ENCODE measurements at places on chromosomes 11 and 22. TPM values are rescaled to one million over a fixed set of nuclear protein-coding genes. Genes with fewer than 3 reads are reported as not detected.

Gene XKR3
- total RNA-seq = not detected

Gene P4HA3
- total RNA-seq = 3.5 TPM

Gene OTOG
- not detected for total RNA-seq

Gene HTR3A
- 0.31 TPM for total RNA-seq

Gene C11orf16
- total RNA-seq = not detected

Gene MAP4K2
- total RNA-seq = 9.7 TPM

Gene LYVE1
- 0.58 TPM for total RNA-seq

Gene TOP3B
- 17.3 TPM for total RNA-seq

Gene OR4D5
- not detected for total RNA-seq

Gene SCGB1D2
- total RNA-seq = not detected

Gene FERMT3
- 0.63 TPM for total RNA-seq

Gene PRR33
- total RNA-seq = 0.18 TPM
